ENCODE measurements at places on chromosomes 1 and 21.

DNA sequence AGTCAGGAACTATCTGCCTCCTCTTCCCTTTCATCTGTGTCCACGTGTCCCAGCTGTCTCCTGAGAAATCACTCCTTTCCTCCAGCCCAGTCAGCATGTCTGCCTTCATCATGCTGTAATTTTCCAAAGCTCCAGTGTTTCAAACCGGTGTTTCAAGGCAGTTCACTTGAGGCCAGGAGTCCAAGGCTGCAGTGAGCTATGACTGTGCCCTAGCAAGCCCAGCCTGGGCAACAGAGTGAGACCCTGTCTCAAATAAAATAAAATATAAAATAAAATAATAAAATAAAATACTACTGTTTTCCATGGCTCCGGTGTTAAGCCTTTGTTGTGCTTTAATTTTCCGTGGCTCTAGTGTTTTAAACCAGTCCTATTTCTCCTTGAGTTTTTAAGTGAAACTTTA is 7.9 kb upstream of the SELENON start:
- no peak for DNase-seq

- DNase-seq: peak; percentile 69
Measured at GRCh38 chr1:117059334-117059677, 820 bp upstream of the TTF2 start.

GRCh38 chr1:11720525-11720924 is 15.4 kb upstream of the AGTRAP start:
- no peak for DNase-seq

DNA sequence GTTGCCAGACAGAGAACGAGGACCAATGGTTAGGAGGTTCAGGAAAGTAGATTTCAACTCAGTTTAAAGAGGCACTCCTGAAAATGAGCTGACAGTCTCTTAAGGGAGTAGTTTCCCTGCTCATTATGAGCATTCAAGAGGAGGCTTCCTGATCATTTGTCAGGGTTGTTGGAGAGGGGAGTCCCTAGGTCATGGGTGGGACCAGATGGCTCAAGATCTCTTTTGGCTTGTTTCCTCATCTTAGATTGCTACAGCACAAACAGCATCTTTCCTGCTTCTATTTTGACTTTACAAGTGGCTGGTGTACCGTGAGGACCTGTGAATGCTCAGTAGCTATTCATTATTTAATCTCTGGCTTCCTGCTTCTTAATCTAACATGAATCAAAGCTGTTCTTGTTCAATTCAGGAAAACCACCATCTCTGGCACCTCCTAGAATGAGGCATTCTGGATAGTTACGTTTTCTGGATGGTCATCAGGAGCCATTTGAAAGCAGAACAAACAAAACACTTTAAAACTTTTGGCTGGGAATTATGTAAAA is 47.6 kb downstream of the PEX14 start:
- DNase-seq: no peak

DNA sequence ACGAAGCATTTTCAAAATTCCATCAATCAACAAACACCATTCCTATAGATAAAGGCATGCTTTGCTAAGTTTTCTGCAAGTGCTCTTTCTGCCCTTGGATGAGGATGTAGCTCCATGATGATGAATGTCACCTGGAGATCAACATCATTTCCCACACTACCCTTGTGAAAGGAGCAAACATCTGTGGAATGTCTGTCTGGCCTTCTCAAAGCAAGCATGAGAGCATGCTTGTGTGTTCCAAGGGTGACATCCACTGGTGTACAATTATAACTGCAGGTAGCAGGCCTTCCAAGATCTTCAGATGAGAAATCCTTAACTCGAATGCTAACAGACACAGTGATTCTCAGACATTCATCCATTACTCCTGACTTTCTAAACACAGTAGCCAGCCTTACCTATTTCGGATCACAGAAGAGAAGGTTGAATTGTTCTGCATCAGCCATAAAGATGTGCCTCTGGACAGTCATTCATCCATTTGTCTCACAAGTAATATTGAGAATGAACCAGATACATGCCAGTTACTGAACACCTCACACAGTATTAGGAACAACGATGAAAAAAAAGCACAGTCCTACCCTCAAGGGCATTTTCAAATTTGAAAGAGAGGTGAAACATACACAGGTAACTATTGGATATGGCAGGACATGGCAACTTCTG is 162.4 kb downstream of the TPR start:
- DNase-seq: no peak

DNA sequence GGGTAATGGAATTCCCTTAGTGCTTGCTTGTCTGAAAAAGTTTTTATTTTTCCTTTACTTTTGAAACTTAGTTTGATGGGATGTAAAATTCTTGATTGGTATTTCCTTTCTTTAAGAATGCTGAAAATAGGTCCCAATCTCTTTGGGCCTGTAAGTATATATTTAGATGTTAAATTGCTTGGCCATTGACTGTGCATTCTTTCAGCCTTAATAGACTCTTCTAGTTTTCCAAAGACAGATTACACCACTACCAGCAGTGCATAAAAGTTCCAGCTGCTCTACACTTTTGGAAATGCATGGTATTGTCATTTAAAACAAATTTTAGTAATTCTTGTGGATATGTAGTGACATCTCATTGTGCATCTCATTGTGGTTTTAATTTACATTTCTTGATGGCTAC is 464.8 kb upstream of the USP24 start:
- DNase-seq: no peak

DNA sequence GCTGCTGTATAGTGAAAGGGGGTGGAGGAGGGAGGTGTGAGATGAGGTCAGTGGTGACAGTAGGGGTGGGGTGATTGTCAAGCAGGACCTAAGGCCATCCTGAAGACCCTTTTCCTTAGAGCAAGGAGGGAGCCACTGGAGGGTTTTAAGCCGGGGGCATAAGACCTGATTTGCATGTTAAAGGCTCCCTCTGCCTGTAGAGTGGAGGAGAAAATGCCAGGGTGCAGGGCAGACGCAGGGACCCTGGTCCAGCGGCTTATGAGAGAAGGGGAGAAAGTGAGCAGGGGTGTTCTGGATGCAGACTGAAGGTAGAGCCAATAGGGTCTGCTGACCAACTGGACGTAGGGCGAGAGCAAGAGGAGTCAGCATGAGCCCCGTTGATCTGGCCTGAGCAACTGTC is 154.1 kb downstream of the TRABD2B start:
- no peak for DNase-seq

GRCh38 chr1:116203181-116203723 is 92.1 kb downstream of the MAB21L3 start:
- DNase-seq: no peak

DNA sequence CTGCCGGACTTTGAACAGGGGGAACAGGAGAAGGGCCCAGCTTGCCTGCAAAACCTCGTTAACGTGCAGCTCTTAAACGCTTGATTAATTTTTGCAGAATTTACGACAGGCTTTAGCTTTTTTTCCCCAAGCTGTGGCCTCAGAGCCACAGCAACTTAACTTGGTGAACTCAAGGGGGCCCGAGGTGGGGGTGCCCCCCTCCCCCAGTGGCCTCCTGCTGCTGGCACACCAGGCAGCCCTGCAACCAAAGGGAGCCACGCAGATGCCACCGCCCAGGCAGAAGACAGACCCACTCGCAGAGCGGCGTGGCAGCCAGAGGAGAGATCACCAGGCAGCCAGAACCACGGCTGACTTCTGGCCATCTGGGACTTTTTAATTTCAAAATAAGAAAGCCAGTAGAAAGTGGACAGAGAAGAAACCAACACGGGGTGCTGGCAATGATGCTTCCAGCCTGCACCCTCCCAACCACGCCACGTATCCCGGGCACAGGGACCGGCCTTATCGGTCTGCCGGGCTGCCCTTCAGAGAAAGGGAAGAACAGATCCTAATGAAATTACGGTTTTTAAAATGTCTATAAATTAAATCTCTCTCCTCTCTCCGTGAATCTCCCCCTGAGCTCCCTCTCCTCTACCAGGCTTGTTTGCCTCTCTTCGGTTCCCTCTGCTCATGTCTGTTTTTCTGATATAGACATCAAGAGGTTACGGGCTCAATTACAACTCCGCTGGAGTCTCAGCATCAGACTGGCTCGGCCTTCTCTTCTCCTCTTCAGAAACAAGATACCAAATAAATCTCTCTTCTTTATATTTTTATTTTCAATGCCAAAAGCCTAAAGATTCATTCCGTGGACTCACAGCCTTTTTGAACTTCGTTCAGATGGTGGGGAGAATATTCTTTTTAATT is 6.4 kb downstream of the CASZ1 start:
- no peak for DNase-seq

DNA sequence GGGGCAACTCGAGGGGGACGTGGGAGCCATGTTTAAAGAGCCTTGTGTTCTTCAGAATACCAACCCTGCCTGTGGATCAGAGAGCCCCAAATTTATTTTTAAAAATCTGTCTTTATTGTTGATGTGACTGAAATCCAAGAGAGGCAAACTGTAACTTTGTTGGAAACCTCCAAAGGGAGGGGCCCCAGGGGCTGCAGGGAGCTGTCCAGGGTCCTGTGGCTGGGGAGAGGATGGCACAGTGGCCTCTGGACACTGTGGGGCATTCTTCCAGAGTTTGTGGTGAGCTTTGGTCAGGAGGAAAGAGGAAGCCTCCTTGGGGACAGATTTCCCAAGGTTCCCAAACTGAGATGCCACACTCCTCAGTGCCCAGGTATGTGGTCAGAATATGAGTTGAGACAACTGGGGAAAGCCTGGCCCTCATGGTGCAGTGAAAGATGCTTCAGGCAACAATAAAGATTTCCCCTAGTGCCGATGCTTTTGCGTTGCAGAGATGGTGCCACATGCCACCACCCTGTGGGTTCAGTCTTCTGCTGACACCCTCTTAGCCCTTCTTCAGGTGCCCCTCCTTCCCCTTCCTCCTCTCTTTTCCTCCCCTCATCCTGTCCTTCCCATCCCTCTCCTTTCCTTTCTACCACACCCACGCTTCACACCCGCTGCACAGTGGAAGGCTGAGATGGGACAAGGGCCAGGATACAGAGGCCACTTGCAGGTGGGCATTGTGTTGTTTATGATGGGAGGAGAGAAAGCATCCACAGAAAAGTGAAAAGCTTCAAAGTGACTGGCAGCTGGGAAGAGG is 122.1 kb downstream of the UCK2 start:
- no peak for DNase-seq

GRCh38 chr1:94281361-94282142 is 44.2 kb upstream of the ARHGAP29 start:
- no peak for DNase-seq

- DNase-seq: no peak
Measured at GRCh38 chr1:41500781-41501518, 16.5 kb upstream of the EDN2 start.

- no peak for DNase-seq
Measured at GRCh38 chr1:27868556-27868931, 3.8 kb upstream of the THEMIS2 start.

DNA sequence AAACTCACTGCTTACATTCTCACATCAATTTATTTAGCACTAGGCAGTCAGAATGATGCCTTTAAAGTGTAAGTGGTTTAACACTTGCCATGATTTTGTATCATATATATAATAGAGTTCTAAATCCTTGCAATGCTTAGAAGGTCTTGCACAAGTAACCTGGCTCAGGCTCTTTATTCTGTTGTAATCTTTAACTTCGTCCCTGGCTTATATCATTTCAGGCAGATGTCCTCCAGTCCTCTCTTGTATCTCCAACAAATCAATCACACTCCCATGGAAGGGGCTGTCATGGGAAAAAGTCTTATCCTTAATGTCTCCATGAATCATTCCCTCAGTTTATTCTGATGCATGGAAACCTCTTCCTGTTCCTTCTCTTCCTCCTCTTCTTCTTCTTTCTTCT is 841.6 kb upstream of the B3GALT2 start:
- no peak for DNase-seq

GRCh38 chr1:167650269-167651160 is 20.5 kb downstream of the RCSD1 start:
- no peak for DNase-seq

- no peak for DNase-seq
Measured at GRCh38 chr1:63732666-63733065, 41.2 kb upstream of the ROR1 start.

DNA sequence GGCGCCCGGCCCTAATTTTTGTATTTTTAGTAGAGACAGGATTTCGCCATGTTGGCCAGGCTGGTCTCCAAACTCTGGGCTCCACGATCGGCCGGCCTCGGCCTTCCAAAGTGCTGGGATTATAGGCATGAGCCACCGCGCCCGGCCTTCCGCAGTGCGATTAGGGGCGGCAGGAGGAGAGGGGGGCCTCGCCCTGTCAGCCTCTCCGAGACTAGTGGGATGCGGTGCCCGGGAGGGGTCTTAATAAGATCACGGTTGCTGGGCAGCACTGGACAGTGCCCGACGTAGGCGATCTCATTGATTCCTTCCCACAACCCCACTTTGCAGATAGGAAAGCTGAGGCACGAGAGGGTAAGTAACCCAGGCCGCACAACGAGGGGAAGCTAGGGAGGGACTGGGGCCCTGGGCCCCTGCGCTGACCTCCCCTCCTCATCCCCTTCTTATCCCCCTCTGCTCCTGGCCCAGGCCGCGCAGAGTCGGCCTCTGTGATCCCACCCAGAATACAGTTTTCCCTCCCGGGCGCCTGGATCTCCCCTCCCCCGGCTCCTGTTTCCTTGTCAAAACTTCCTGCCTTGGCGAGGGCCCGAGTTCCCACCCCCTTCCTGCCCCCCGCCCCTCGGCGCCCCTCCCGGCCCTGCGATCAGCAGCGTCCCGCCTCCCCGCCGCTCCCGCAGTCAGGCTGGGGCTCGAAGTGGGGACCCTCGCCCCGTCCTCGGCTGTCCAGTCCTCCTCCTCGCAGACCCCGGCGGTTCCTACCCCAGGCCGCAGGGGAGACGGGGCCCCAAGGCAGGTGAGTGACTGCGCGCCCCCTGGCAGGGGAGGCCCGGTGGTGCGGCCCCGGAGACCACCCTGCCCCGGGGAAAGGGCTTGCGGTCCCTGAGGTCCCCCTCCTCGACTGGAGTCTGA is at the start of gene PEAR1:
Gene PEAR1 (plus strand): TSS at position 671 of the 906 bp plus-strand sequence. CDS start 10,209 bp downstream, outside the sequence.
- no peak for DNase-seq

- no peak for DNase-seq
Measured at GRCh38 chr1:87980494-87980893, 651.8 kb downstream of the LMO4 start.

DNA sequence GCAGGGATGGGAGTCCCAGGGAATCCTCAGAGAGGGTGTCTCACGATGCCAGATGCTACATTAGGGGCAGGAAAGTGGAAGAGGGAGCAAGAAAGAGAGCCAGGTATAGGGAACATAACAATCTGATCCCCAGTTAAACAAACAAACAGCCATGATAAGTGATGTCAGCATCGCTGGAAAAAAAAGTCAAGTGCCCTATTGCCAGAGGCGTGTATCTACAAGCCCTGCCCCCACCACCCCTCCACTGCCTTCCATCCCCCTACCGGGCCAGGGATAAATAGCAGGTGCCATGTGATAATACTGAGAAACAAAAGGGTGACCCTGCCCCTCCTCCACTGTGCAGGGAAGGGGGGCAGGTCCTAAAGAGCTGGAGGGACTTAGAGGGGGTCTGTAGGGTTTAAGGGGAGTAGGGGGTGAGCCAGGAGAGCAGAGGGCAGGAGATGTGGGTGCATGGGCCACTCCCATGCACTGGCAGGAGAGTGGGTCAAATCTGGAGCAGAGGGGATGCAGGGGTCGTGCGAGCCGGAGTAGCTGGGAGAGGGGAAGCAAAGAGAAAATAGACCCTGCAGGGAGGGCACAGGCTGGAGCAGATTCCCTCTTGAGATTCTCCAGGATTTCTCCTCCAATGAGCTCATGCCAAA is 3.4 kb downstream of the SLC26A9 start:
- DNase-seq: no peak

Measured in stimulated activated CD4-positive, alpha-beta T cell treated with anti-CD3 and anti-CD28 coated beads, Interleukin-4, amount 100 ng/mL, for 48 hours (primary cell).